Frontal cortex (tissue), 4 donors: ENCODE measurements at places on chromosomes 1 and 21. TPM values are rescaled to one million over a fixed set of nuclear protein-coding genes. Genes with fewer than 3 reads are reported as not detected.

The PTTG1IP gene
- total RNA-seq: 72.2 TPM

The RGS18 gene
- 0.41 TPM for total RNA-seq

The KRTAP19-1 gene
- total RNA-seq: not detected

The TMEM269 gene
- 0.41 TPM for total RNA-seq

The OR10J1 gene
- total RNA-seq: not detected

The IVL gene
- total RNA-seq: not detected

The FCRL4 gene
- not detected for total RNA-seq

The S100A7A gene
- total RNA-seq: not detected

The TTF2 gene
- total RNA-seq: 3.3 TPM

The WDTC1 gene
- total RNA-seq: 15.5 TPM

The WNT9A gene
- 1.2 TPM for total RNA-seq

The GJA8 gene
- not detected for total RNA-seq

The PLD5 gene
- 2.0 TPM for total RNA-seq

The IGSF21 gene
- total RNA-seq: 31.0 TPM

The PPIAL4G gene
- total RNA-seq: 0.41 TPM

The PAPPA2 gene
- 6.1 TPM for total RNA-seq

The LCE3D gene
- total RNA-seq: not detected

The SERTAD4 gene
- 13.5 TPM for total RNA-seq

The SPRR2A gene
- not detected for total RNA-seq

The GCSAML gene
- 0.41 TPM for total RNA-seq

The IL10 gene
- 0.41 TPM for total RNA-seq

The OR2M3 gene
- under 0.01 TPM for total RNA-seq

The ZBTB8A gene
- 43.2 TPM for total RNA-seq

The GJB3 gene
- not detected for total RNA-seq

The IGSF3 gene
- total RNA-seq: 134 TPM

The C1orf105 gene
- total RNA-seq: not detected

The CD5L gene
- under 0.01 TPM for total RNA-seq

The CLDN14 gene
- total RNA-seq: not detected

The SDCCAG8 gene
- 110 TPM for total RNA-seq

The MORC3 gene
- 135 TPM for total RNA-seq

The LCE2A gene
- not detected for total RNA-seq

The CYP4B1 gene
- not detected for total RNA-seq

The IGSF9 gene
- 5.3 TPM for total RNA-seq

The ETNK2 gene
- 31.0 TPM for total RNA-seq

The CNR2 gene
- not detected for total RNA-seq

The PIK3C2B gene
- total RNA-seq: 24.5 TPM

The TFF3 gene
- not detected for total RNA-seq

The PTPRU gene
- total RNA-seq: 30.2 TPM

The AQP10 gene
- total RNA-seq: not detected

The ZNF697 gene
- 31.4 TPM for total RNA-seq

The CFHR2 gene
- not detected for total RNA-seq

The DIO1 gene
- not detected for total RNA-seq

The INSRR gene
- total RNA-seq: under 0.01 TPM

The VSIG8 gene
- total RNA-seq: not detected

The LCE1F gene
- not detected for total RNA-seq

The BTBD19 gene
- under 0.01 TPM for total RNA-seq

The FAM167B gene
- total RNA-seq: 0.41 TPM

The CYP4Z1 gene
- total RNA-seq: 0.41 TPM

The MARCKSL1 gene
- total RNA-seq: 373 TPM

The UBXN10 gene
- total RNA-seq: 3.3 TPM

The PLK3 gene
- total RNA-seq: 10.2 TPM

The SLFNL1 gene
- total RNA-seq: 0.82 TPM

The UBASH3A gene
- not detected for total RNA-seq

The ATP6V1G3 gene
- total RNA-seq: not detected

The DUSP23 gene
- total RNA-seq: 22.8 TPM

The KCND3 gene
- 10.6 TPM for total RNA-seq

The PRRC2C gene
- 37.5 TPM for total RNA-seq

The CLCC1 gene
- total RNA-seq: 28.1 TPM

The CLCA4 gene
- total RNA-seq: not detected

The CA14 gene
- total RNA-seq: 0.41 TPM
